ENCODE measurements at places on chromosomes 2 and 18. TPM values are rescaled to one million over a fixed set of nuclear protein-coding genes. Genes with fewer than 3 reads are reported as not detected.

The ANKRD39 gene
- 32.3 TPM for polyA plus RNA-seq

GRCh38 chr18:74185860-74186259 is 37.5 kb downstream of the TIMM21 start:
- H3K4me3 ChIP-seq, result no peak overlapping the region
- H3K4me1 ChIP-seq, result no peaks in the 10 kb centered on the region
- H3K36me3 ChIP-seq, result no peaks in the 10 kb centered on the region
- no peak for DNase-seq
- H3K27ac ChIP-seq, result no peak overlapping the region
- peaks cover 3% of the 10 kb centered on the region for H3K27me3 ChIP-seq

The AQP12B gene
- polyA plus RNA-seq, result 0.50 TPM

The GPN1 gene
- polyA plus RNA-seq, result 51.6 TPM

DNA sequence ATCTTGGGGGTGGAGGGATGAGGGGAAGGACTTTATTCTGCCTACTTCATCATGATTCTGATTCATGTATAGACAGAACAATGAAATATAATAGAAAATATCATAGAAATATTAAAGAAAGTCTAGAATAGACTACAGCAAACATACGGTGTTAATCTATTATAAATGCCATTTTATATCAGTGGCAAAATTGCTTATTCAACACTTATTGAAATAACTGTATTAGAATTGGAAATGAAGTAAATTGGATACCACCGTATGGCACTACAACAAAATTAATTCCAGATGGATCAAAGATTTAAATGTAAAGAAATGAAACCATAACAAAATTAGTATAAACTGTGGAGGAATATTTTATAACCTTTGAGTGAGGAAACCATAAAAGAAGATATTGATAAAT is 213.3 kb upstream of the CTAGE1 start:
- no peak for DNase-seq
- no peaks in the 10 kb centered on the region for H3K27me3 ChIP-seq
- H3K27ac ChIP-seq, result no peak overlapping the region
- no peaks in the 10 kb centered on the region for H3K36me3 ChIP-seq
- H3K4me3 ChIP-seq, result no peak overlapping the region

GRCh38 chr2:34604164-34604563 is 1005.1 kb upstream of the FAM98A start:
- H3K36me3 ChIP-seq, result no peaks in the 10 kb centered on the region
- no peak overlapping the region for H3K27ac ChIP-seq
- no peaks in the 10 kb centered on the region for H3K27me3 ChIP-seq

The PLGLB1 gene
- 4.6 TPM for polyA plus RNA-seq

- H3K4me3 ChIP-seq, result no peak overlapping the region
- H3K36me3 ChIP-seq, result no peaks in the 10 kb centered on the region
- no peaks in the 10 kb centered on the region for H3K27me3 ChIP-seq
Observed at GRCh38 chr2:72994991-72995380, 76.5 kb downstream of the SFXN5 start.

DNA sequence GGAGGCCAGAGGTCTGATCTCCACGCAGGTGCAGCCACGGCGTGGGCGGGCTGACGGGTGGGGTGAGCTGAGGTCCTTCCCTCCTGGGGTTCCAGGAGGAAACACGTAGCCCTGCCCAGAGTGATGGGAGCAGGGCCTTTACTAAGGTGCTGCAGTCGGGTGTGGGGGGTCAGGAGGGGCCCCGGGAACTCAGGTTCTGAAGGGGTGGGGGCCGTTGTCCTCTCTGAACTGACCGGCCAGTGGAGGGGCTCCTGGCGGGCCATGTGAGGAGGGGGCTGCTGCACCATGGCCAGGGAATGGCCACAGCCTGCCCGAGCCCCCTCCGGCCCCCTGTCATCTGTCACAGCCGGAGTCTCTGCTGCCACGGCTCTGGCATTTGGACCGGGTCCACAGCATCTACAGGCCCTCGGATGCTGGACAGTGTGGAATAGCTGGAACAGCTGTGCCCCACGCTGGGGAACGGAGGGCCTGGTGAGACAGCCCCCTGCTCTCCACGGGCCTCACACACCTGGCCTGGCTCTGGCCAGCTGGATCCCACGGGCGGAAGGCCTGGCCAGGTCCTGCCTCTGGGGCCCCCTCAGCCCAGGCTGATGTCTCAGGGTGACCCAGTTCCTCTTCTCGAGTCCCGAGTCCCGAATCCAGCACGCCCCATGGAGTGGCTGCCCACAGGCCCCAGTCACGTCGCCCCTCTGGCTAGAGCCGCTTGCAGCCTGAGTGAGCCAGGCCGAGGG is 145.6 kb upstream of the GPC1 start:
- no peak overlapping the region for H3K4me3 ChIP-seq
- H3K27me3 ChIP-seq, result no peaks in the 10 kb centered on the region
- H3K27ac ChIP-seq, result no peak overlapping the region

The CCDC68 gene
- 0.04 TPM for polyA plus RNA-seq

DNA sequence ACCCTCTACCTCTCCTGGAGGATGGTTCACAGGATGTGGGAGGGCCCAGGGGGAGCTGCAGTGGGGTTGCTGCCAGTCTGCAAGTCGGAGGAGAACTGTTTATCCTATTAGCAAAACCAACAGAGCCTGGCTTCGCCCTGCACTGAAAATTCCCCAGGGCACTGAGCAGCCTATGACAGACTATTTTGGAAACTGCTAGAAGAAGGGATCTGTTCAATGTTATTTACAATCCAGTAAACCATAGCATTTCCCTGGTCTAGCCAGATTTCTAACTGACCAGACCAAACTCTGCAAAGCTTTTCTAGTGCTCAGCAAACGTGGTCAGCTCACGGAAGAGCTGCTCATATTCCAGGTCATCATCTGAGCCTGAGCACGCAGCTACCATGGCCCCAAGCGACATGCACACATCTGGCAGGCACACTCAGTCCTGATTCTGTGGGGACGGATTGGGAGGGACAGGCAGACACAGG is 64.8 kb upstream of the PID1 start:
- no peaks in the 10 kb centered on the region for H3K4me1 ChIP-seq
- no peak overlapping the region for H3K4me3 ChIP-seq
- H3K36me3 ChIP-seq, result no peaks in the 10 kb centered on the region

GRCh38 chr18:9629709-9630108 is 15.3 kb upstream of the PPP4R1 start:
- H3K4me1 ChIP-seq, result no peaks in the 10 kb centered on the region
- H3K27me3 ChIP-seq, result no peaks in the 10 kb centered on the region

DNA sequence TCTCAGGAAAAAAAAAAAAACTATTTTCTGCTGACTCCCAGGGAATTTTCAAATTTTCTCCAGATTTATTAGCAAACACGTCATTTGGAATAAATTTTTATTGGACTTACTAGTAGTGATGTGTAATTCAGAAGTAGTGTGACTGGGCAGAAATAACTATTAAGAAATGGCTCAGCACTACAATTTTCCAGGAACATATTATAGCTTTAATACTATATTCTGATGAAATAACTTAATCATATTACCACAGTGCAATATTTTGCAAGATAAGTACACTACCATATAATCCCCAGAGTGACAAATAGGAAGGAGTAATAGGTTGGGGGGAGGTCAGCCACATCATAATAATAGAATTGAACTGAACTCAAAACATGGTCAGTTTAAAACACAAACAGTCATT is 19.7 kb upstream of the TNFAIP6 start:
- no peaks in the 10 kb centered on the region for H3K36me3 ChIP-seq
- peak; percentile 62 for DNase-seq
- H3K27ac ChIP-seq, result no peak overlapping the region
- no peak overlapping the region for H3K4me3 ChIP-seq
- no peaks in the 10 kb centered on the region for H3K27me3 ChIP-seq
- H3K4me1 ChIP-seq, result no peaks in the 10 kb centered on the region

DNA sequence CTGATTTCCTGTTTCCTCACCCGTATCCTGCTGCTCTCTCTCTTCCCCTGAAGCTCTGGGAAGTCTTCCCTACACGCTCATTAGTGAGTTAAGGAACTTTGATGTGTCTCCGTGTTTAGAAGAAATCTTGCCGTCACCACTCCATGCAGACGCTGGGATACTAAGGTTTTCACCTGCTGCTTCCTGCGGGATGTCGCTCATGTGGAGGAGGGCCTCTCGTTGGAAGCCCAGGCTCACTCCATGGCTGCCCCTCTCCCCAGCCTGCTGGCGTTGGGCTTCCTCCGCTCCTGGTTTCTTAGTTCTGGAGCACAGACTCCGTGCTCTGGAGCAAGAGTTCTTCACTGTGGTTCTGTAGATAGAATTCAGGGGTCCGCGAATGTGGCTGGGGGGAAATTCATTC is 326.3 kb downstream of the GBX2 start:
- no peaks in the 10 kb centered on the region for H3K36me3 ChIP-seq
- no peak overlapping the region for H3K27ac ChIP-seq
- no peak overlapping the region for H3K4me3 ChIP-seq
- no peaks in the 10 kb centered on the region for H3K27me3 ChIP-seq
- DNase-seq, result no peak

DNA sequence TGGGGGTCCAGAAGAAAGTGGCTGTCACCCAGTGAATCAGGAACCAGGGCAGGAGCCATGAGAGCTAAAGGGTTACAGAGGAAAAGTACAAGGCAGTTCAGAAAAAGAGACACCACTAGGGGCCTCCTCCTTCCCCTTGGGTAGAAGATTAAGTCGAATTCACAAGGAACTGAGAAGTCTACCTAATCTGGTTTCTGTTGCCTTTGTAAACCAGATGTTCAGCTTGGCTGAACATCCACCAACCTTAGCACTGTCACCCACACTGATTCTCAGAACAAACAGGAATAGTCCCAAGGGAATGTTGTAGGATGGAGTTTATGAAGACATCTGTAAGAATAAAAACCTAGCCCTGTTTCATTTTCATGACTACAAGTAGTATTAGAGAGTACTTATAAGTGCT is 90.4 kb upstream of the NOSTRIN start:
- H3K4me3 ChIP-seq, result no peak overlapping the region
- H3K36me3 ChIP-seq, result no peaks in the 10 kb centered on the region
- no peaks in the 10 kb centered on the region for H3K4me1 ChIP-seq
- H3K27me3 ChIP-seq, result no peaks in the 10 kb centered on the region
- no peak overlapping the region for H3K27ac ChIP-seq

DNA sequence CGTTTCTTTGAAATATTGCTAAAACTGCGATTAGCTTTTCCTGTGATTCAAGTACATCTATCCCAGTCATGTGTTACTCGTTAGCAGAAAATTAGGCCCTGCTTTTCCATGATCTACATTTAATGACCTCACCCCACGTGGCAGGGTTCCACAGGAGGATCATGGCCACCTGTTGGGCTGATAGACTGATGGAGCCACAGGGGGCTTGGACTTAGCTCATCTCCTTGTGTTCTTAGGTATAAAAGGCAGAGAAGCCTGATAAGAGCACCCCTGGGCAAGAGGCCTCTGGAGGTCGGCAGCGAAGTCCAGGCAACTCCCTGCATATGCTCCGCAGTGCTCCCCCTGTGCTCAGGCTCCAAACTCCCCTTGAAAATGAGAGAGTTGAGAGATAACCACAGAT is 12.9 kb downstream of the FZD7 start:
- H3K27me3 ChIP-seq, result no peaks in the 10 kb centered on the region
- no peaks in the 10 kb centered on the region for H3K36me3 ChIP-seq
- H3K4me1 ChIP-seq, result peaks cover 20% of the 10 kb centered on the region

DNA sequence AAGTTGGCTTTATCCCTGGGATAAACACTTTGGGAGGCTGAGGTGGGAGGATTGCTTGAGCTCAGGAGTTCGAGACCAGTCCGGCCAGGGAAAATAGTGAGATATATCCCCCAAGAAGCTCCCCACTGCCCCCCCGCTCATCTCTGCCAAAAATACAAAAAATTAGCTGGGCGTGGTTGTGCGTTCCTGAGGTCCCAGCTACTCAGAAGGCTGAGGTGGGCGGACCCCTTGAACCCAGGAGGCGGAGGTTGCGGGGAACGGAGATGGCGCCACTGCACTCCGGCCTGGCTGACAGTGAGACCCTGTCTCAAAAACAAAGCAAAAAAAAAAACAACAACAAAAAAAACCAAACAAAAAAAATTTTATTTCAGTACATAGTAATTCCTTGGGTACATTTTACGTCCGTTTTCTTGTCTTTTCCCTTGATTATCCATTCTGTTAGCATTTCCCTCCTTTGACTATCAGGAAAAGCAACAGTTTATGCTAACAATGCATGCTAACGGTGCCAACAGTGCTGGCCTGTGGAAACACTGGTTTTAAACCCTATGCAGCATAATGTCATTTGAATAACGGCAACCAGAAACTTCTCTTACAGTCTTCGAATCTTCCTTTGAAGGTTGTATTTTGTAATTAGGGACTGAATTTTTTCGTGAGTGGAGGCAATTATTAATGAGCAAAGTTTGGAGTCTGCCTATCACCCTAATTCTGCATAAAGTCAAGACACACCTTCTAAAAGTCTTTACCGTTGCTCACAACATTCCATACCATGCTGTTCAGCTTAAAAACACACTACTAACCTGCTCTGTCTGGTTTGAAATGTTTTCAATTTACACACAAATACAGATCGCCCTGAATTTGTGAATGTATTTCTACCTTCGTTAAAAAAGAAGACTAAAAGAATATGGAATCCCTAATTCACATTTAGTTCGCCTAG is 721 bp upstream of the MIB1 start:
- no peaks in the 10 kb centered on the region for H3K36me3 ChIP-seq
- DNase-seq, result peak; percentile 24
- peak overlapping the region; percentile 12 for H3K4me3 ChIP-seq
- H3K4me1 ChIP-seq, result peaks cover 10% of the 10 kb centered on the region

GRCh38 chr18:79574938-79575525 is 104.6 kb upstream of the CTDP1 start:
- DNase-seq, result no peak
- no peaks in the 10 kb centered on the region for H3K4me1 ChIP-seq
- no peak overlapping the region for H3K4me3 ChIP-seq
- no peak overlapping the region for H3K27ac ChIP-seq
- H3K36me3 ChIP-seq, result no peaks in the 10 kb centered on the region

GRCh38 chr2:224263571-224264043 is 138.3 kb downstream of the FAM124B start:
- no peaks in the 10 kb centered on the region for H3K27me3 ChIP-seq
- peak; percentile 51 for DNase-seq
- H3K27ac ChIP-seq, result no peak overlapping the region
- H3K36me3 ChIP-seq, result no peaks in the 10 kb centered on the region
- H3K4me3 ChIP-seq, result no peak overlapping the region

DNA sequence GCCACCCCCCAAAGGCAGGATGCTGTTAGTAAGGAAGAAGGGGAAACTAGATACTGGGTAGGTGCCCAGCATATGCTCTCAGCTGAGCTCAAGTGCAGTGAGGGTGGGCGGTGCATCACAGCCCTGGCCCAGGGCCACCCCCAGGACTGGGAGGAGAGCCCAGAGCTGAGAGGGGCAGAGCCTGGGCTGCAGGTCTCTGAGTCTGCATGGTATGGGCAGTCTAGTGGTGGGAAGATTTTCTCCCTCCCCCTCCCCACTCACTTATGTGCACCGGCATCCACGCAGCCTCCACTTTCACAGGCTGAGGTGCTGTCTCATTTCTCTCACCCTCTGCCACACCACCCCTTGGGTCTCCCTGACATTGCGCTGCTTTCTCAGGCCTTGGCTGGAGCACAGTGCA is 48.5 kb upstream of the CAB39 start:
- no peaks in the 10 kb centered on the region for H3K27me3 ChIP-seq
- no peak overlapping the region for H3K27ac ChIP-seq
- peak; percentile 48 for DNase-seq
- peaks cover 10% of the 10 kb centered on the region for H3K4me1 ChIP-seq
- H3K36me3 ChIP-seq, result no peaks in the 10 kb centered on the region
- no peak overlapping the region for H3K4me3 ChIP-seq
